ENCODE measurements at places on chromosomes 13 and 19. TPM values are rescaled to one million over a fixed set of nuclear protein-coding genes. Genes with fewer than 3 reads are reported as not detected.

The PPP1R13L gene
- total RNA-seq = 44.9 TPM

The CGB7 gene
- 0.48 TPM for total RNA-seq

The C1QTNF9 gene
- total RNA-seq = not detected

The ZNF548 gene
- 3.2 TPM for total RNA-seq

The ACTMAP gene
- total RNA-seq = 18.1 TPM

The ZNF417 gene
- 5.8 TPM for total RNA-seq

The RGL3 gene
- 1.3 TPM for total RNA-seq

The ZNF486 gene
- not detected for total RNA-seq

The GPR4 gene
- total RNA-seq = 0.29 TPM

The CGB5 gene
- total RNA-seq = 0.23 TPM

The DCLK1 gene
- 0.92 TPM for total RNA-seq

The SHANK1 gene
- total RNA-seq = 0.18 TPM

The CYP2A6 gene
- total RNA-seq = not detected

The CGB1 gene
- total RNA-seq = not detected

The ZNF560 gene
- total RNA-seq = not detected

The HSPBP1 gene
- 135 TPM for total RNA-seq

The LACC1 gene
- 3.1 TPM for total RNA-seq

The GJB2 gene
- 1.0 TPM for total RNA-seq

The C3 gene
- total RNA-seq = 51.0 TPM

The ZNF135 gene
- total RNA-seq = not detected

The NCAN gene
- total RNA-seq = 0.01 TPM

The PEG3 gene
- total RNA-seq = not detected

The N4BP2L2 gene
- total RNA-seq = 22.5 TPM

Measured in A549 treated with Hydrocortisone at 1 μM for 4 hours (cell line).